ENCODE measurements at places on chromosomes 1 and 21. TPM values are rescaled to one million over a fixed set of nuclear protein-coding genes. Genes with fewer than 3 reads are reported as not detected.

HSPB7 gene
- total RNA-seq, result 1,229 TPM

OR2T35 gene
- not detected for total RNA-seq

GRCh38 chr1:100313382-100313781, 38.9 kb upstream of the CDC14A start:
- H3K27me3 ChIP-seq, result no peaks in the 10 kb centered on the region
- no peaks in the 10 kb centered on the region for H3K4me1 ChIP-seq
- no peaks in the 10 kb centered on the region for H3K36me3 ChIP-seq
- no peak overlapping the region for H3K4me3 ChIP-seq
- DNase-seq, result no peak

GRCh38 chr1:230772457-230773395, 25.5 kb downstream of the CAPN9 start:
- no peaks in the 10 kb centered on the region for H3K36me3 ChIP-seq
- no peaks in the 10 kb centered on the region for H3K27me3 ChIP-seq
- peak overlapping the region; percentile 83 for H3K27ac ChIP-seq

SLC26A9 gene
- 24.4 TPM for total RNA-seq

AMPD1 gene
- total RNA-seq, result not detected

- DNase-seq, result no peak
- no peaks in the 10 kb centered on the region for H3K27me3 ChIP-seq
- H3K4me3 ChIP-seq, result no peak overlapping the region
- no peaks in the 10 kb centered on the region for H3K36me3 ChIP-seq
- no peak overlapping the region for H3K27ac ChIP-seq
- no peaks in the 10 kb centered on the region for H3K4me1 ChIP-seq
These were observed 214.3 kb upstream of the NR5A2 start for GRCh38 chr1:199813198-199813597.

RHCE gene
- not detected for total RNA-seq

DNA sequence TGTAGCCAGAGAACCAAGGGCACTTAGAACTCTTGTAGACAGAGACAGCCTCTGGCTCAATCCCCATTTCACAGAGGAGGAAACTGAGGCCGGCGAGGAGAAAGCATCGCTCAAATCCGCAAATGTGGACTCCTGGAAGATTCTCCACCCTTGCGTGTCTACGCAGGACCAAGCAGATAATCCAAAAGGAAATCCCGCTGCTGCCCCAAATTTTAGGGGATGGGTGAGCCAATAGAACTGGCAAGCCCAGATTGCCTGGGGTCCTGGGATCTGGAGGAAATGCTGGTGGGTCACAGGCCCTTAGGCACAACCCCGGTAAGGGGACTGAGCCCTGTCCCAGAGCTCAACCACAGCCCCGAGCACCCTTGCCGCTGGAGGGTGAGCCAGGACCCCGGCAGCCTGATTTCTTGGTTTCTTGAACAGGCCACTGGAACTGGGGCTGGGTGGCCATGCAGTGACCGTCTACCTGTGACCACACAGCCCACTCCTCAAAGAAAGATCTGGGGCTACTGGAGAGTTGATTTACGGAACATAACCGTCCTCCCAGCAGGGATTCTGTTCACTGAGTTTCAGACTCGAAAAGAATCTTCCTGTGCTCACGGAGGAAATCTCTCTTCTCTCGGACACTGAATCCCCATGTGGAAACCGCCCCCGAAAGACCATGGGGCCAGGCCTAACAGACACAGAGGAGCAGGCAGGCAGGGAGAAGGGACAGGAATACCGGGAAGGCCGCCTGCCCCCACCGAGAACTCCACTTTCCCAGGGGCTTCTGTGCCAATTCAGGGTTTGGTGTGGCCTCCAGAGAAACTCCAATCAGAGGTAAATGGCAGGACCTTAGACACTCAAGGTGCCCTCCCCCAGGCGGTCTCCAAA, 238.4 kb downstream of the NPHP4 start:
- no peaks in the 10 kb centered on the region for H3K27me3 ChIP-seq
- H3K36me3 ChIP-seq, result no peaks in the 10 kb centered on the region
- H3K4me1 ChIP-seq, result peaks cover 19% of the 10 kb centered on the region
- DNase-seq, result no peak
- no peak overlapping the region for H3K27ac ChIP-seq

DNA sequence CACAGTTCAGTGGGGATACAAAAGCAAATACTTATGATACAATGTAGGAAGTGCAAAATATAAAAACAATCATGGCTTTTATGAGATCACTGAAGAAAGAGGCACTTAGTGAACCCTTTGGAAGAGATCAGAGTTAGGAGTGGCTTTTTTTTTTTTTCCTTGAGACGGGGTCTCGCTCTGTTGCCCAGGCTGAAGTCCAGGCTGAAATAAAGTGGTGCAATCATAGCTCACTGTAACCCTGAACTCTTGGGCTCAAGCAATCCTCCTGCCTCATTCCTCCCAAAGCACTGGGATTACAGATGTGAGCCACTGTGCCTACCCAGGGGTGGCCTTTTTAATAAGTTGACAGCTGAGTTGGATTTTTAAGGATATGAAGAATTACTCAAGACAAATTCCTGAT, 17.3 kb upstream of the RASAL2 start:
- H3K27me3 ChIP-seq, result no peaks in the 10 kb centered on the region
- no peak overlapping the region for H3K4me3 ChIP-seq
- H3K4me1 ChIP-seq, result no peaks in the 10 kb centered on the region
- H3K27ac ChIP-seq, result no peak overlapping the region

DNA sequence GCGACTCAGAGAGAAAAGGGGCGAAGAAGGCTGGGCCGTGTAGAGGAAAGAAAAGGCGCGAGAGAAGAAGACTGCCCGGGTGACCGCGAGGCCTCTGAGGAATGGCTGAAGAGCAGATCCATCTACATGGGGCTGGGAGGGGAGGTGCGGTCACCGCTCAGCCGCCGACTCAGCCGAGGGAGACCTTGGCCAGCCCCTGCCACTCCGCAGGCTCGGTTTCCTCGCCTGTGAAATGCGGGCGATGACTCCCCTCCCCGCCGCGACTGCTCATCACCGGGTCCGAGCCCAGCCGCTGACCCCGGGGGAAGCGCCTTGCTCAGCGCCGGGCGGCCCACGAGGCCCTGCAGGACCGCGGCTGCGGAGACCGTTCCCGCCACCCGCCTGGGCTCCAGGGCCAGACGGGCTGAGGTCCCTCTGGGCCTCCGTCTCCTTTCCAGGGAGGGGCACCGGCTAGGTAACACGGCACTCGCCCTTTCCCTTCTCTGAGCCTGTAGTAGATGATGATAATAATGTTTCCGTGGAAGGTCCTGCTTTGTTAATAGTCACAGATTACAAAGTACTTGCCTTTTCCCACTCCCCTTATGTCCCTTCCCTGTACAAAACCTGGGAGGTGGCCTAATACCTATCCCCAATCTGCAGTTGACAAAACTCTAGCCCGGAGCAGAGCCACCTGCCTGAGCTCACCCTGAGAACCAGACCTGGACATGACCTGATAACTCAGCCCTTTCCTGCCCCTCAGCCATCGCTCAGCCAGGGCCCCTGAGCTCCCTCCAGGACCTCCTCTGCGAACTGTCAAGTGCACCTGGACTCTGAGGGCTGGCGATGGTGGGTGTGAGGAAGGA, 1.6 kb upstream of the BSND start:
- no peak overlapping the region for H3K27ac ChIP-seq
- peaks cover 4% of the 10 kb centered on the region for H3K27me3 ChIP-seq
- no peak for DNase-seq
- no peaks in the 10 kb centered on the region for H3K4me1 ChIP-seq

DNA sequence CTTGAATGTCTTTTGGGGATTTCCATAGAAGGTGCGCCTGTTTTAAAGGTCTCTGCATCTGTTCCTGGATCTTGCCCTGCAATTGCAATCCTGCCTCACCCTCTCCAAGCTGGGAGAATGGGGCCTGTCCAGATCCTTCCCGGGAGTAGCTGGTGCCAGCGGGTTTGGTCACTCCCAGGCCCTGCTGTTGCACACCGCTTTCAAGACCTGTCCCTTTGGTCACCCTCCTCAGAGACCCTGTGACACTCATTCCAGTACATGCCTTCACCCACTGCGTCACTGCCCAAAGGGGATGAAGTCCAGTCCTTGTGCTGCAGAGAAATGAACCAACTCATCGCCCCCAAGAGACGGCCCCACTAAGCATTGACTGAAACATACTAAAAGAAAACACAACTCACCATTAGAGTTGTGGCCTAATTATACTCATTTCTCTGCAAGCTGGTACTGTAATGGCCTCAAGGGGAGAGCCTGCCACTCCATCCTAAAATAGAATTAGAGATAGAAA, 1.9 kb upstream of the IRF2BP2 start:
- H3K27ac ChIP-seq, result peak overlapping the region; percentile 100
- H3K4me3 ChIP-seq, result no peak overlapping the region

GRCh38 chr1:2596530-2597333, 10.2 kb downstream of the PRXL2B start:
- no peak overlapping the region for H3K27ac ChIP-seq
- no peak overlapping the region for H3K4me3 ChIP-seq
- H3K4me1 ChIP-seq, result peaks cover 16% of the 10 kb centered on the region
- DNase-seq, result no peak

TENT5C gene
- 20.1 TPM for total RNA-seq

CCDC17 gene
- 0.52 TPM for total RNA-seq
